AG10803 (cell line): ENCODE measurements at places on chromosomes 1 and 21.

DNA sequence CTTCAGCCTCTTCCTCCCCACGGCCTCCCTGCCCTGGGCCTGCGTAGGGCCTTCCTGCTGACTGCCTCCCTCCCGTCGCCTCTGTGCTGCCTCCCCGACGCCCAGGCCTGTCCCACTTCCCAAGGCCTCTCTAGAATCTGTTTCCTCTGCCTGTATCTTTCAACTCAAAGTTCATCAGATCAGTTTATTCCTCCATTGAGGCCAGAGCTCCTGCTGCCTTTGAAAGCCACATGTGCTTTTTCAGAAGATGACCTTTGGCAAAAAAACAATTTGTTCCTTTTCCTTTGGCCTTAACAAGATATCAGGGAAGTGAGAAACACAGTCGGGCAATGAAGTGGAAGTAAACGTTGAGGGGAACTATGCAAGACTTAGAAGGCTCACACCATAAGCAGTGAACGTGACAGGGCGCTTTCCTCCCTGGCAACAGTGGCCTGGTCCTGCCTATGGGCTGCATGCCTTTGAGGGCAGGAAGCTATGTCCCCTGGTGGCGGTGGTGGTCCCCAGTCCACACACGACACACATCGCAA lies 85.9 kb downstream of the PSMG1 start:
- DNase-seq, result no peak

- DNase-seq, result no peak
These were observed 17.9 kb downstream of the SLC9A1 start for GRCh38 chr1:27136998-27137542.

GRCh38 chr1:8040586-8040985 lies 14.5 kb upstream of the ERRFI1 start:
- DNase-seq, result peak; percentile 95

- DNase-seq, result no peak
These were observed at the start of gene MIXL1 for GRCh38 chr1:226223157-226223785. TSS of gene MIXL1 (plus strand) at chr1:226223664. CDS start at chr1:226223682, 18 bp downstream.

DNA sequence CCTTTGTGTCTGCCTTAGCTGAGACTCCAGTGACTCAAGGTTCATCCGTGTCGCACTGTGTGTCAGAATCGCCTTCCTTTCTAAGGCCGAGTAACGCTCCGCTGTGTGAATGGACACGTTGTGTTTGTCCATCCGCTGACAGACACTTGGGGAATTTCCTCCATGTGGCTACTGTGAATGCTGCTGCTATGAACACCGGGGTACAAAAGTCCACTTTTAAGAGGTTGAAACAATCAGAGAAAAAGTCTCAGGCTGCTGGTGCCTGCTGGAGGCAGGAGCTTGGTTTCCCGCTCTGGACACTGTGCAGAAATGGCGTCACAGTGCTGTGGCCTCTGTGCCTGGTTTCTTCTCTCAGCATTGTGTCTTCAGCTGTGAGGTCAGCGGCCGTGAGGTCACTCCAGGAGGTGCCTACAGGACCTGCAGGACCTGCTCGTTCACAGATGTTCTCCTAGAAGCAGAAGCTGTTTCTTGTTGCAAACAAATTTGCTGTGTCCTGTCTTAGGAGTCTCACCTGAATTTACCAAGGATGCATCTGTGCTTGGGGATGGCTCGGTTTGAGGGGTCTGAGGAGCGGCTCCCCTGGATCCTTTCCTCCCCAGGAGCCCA lies 34.2 kb downstream of the KRTAP10-1 start:
- DNase-seq, result no peak

GRCh38 chr1:37452416-37452815 lies 22.0 kb upstream of the ZC3H12A start:
- no peak for DNase-seq

DNA sequence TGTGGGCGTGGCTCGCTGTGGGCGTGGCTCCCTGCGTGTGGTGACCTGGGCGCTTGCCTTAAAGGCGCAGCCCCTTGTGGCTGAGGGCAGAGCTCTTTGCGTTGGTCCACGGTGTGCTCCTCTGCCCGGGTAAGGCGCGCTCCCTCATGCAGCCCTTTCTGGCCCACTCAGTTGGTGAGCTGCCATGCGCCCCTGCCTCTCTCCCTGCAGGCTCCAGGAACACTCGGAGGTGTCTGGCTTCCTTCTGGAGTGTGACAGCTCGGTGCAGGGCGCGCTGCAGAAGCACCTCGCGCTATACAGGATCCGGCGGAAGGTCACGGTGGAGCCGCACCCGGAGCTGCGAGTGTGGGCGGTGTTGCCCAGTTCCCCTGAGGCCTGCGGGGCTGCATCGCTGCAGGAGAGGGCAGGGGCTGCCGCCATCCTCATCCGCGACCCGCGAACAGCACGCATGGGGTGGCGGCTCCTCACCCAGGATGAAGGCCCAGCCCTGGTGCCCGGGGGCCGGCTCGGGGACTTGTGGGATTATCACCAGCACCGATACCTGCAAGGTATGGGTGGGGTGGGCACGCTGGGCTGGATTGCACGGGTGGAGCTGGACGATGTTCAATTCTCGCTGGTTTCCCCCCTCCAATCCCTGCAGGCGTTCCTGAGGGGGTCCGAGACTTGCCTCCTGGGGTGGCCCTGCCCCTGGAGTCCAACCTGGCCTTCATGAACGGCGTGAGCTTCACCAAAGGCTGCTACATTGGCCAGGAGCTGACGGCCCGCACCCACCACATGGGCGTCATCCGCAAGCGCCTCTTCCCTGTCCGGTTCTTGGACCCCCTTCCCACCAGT lies 9.1 kb downstream of the IBA57 start:
- DNase-seq, result no peak

- no peak for DNase-seq
These were observed 4.5 kb upstream of the NOS1AP start for GRCh38 chr1:162065016-162065415.

DNA sequence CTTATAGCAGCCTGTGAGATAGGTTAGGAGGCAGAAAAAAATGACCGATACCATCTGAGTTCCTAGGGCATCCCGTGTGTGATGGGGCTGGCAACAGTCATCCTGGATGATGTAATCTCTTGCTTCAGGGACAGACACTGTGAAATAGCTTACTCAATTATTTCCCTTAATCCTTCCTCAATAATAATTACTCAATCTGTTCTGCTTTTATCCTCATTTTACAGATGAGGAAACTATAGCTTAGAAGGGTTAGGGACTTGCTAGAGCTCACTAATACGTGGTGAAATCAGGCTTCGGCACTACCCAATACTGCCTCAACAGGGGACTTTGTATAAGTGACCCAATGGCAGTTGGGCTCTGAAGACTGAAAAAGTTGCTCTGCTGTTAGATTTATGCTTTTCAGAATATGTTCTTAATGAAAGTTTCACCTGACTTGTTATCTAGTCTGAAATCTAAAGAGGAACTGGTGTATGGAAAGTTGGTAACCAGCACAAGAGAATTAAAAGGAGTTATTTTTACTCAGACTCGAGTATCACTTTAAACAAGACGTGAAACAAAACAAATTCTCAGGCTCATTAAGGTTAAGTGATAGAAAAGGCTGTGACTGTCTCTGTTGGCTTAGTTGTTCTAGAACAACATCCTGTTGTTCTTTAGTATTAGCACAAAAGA lies 14.4 kb downstream of the CD55 start:
- peak; percentile 57 for DNase-seq

DNA sequence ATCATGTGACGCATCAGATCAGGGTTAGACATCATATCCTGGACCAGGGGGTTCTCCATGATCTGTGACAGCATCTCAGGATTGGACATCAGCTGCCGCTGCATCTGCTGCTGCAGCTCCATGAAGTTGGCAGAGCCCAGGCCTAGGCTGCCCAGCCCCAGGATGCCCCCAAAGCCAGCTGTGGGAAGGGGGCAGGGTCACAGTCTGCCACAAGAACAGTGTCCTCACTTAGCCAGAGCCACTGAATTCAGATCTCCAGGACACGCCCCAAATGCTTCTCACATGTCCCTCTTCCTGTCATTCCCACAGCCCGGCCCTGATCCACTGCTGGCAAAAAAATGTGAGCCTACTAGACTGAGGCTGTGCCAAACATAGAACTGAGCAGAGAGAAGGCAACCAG lies 3.2 kb downstream of the UBQLN4 start:
- DNase-seq, result no peak

DNA sequence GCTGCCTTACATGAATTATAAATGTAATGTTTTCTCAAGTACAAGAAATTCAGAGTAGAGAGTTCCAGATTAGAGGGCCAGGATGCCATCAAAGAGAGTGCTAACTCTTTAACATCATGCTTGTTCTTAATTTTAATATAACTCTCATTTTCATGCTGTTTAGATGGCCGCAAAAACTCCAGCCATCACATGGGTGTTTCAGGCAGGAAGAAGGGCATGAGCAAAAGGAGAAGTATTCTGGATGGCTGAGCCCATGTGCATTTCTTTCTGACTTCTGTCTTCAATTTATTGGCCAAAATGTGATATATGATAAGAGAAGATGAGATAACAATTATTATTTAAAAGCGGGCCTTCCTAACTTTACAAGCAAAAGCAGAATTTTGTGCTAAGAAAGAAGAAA lies 1328.6 kb downstream of the MRPL39 start:
- DNase-seq, result no peak

DNA sequence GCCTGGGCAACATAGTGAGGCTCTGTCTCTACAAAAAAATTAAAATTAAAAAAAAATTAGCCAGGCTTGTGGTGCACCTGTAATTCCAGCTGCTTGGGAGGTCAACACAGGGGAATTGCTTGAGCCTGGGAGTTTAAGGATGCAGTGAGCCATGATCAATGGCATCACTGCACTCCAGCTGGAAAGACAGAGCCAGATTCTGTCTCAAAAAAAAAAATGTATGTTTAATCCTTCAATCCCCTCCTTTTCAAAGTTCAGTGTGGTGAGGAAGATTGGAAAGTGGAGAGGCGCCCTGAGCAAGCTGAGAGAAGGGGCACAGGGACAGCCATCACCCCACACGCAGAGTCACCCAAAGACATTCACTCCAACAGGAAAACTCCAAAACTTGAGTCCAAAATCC lies 97.7 kb upstream of the BACE2 start:
- no peak for DNase-seq

DNA sequence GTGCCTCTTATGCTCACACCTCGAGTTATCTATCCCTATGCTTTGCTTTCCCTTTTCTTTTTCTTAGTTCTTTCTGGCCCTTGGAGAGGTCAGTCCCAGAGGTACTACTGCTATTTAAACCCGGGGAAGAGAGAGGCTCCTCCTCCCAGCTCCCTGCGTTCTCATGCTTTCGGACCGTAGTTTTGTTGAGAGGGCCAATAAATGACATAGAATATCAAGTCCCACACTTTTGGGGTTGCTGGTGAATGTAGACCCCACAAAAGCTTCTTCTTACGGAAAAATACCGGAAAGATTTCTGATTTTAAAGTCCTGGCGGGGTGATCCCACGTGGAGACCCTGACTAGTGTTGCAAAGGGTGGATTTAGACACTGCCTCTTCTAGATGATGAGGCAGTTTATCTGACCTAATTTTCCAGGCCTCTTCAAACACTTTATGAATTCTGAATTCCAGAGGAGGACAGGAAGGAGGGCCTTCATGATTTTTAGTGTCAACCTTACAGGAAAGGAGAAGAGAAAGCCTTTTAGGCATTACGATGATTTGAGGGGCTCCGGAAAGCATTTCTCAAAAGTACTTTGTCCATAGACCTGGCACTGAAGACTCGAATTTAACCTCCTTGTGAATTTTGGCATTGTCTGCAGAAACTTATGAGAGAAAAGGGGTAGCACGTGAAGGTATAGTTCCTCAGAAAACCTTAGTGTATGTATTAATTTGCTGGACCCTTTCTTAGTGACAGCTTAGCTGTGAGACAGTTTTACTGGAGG lies 694 bp downstream of the TMEM167B start:
- peak; percentile 53 for DNase-seq

GRCh38 chr1:227490478-227490877 lies 72.9 kb upstream of the ZNF678 start:
- DNase-seq, result no peak

- peak; percentile 73 for DNase-seq
These were observed 588.1 kb downstream of the DPYD start for GRCh38 chr1:97332716-97333115.

- peak; percentile 28 for DNase-seq
These were observed 105.7 kb downstream of the PLPPR5 start for GRCh38 chr1:98898940-98899339.

- peak; percentile 75 for DNase-seq
These were observed 25.0 kb downstream of the CRYAA start for GRCh38 chr21:43193651-43194302.

DNA sequence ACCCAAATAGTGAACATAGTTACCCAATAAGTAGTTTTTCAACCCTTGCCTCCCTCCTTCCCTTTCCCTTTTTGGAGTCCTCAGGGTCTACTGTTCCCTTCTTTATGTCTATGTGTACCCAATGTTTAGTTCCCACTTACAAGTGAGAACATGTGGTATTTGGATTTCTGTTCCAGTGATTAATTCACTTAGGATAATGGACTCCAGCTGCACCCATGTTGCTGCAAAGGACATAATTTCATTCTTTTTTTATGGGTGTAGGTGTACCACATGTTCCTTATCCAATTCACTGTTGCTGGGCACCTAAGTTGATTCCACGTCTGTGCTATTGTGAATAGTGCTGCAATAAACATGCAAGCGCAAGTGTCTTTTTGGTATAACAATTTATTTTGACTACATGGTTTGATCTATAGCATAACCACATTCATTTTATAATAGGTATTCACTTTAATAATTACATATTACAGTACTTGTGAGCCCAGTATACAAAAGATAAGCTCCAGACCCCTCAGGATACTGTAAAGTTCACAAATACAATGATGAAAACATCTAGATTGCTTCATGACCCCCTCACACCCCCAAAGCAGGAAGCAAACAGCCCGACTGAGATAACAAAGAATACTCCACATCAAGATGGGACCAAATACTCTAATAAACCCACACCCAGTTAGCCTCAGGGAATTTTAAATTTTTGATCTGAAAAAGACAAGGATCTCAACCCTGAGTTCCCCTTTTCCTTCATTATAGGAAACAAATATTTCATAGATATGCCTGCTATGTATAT lies 45.3 kb downstream of the PUM1 start:
- peak; percentile 34 for DNase-seq

GRCh38 chr1:116262207-116262994 lies 110.6 kb upstream of the ATP1A1 start:
- DNase-seq, result no peak

DNA sequence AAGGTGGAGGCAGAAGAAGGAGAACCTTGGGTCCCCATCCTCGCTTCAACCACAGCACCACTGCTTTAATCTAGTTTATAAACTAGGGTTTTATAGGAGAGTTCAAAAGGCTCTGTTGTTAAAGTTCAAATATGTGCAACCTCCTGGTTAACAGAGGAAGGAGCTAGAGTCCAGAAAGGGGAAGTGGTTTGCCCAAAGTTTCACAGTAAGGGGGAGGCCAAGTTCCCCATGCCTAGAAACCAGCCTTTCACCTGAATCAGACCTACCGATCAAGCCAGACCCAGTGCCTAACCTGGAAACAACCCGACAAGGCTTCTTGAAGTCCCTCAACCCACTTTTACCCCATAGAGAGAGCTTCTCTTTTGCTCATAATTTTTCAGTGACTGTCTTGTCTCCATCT lies 106.5 kb downstream of the PLPP3 start:
- DNase-seq, result no peak

DNA sequence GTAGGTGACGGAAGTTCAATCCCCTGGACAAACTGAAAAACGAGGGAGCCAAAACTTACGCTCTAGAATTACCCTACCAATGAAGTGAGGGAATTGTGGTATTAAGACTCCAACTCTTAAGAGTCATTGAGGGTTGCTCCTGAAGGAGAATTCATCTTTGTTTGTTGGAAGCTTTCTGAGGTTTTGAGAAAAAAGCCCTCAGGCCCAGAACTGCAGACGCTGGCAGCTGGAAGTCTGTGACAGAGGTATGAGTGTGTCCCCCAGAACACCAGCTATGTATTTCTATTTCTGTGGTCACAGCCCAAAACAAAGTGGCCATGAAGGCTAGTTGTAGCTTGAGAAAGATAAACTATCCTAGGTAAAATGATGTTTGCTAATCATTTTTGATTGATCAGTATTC lies 438.8 kb upstream of the B3GALT2 start:
- no peak for DNase-seq
